ENCODE measurements at places on chromosomes 2 and 18.
A peak's percentile ranks its signal among the peaks of the same experiment; 100 is the strongest.

- DNase-seq, result no peak
Measured at GRCh38 chr2:203992509-203992908, 55.9 kb downstream of the ICOS start.

GRCh38 chr2:211455216-211455841, 898.9 kb downstream of the CPS1 start:
- peak; percentile 44 for DNase-seq

- DNase-seq, result no peak
Measured at GRCh38 chr2:152686321-152686720, 30.9 kb downstream of the PRPF40A start.

- DNase-seq, result no peak
Measured at GRCh38 chr2:229818230-229818629, 103.6 kb downstream of the TRIP12 start.

GRCh38 chr2:30678410-30679137, 128.7 kb downstream of the CAPN13 start:
- DNase-seq, result no peak

DNA sequence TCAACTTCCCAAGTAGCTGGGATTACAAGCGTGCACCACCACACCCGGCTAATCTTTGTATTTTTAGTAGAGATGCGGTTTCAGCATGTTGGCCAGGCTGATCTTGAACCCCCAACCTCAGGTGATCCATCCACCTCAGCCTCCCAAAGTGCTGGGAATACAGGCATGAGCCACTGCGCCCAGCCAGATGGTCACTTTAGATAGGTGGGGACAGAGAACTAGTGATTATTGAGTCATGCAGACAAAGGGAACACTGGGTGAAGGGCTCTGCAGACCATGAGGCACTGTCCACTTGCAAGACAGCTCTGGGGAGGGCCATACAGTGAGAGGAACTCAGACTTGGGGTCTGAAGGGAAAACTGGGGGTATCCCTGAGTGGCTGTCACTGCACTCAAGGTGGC, 58.4 kb upstream of the POMC start:
- DNase-seq, result no peak

DNA sequence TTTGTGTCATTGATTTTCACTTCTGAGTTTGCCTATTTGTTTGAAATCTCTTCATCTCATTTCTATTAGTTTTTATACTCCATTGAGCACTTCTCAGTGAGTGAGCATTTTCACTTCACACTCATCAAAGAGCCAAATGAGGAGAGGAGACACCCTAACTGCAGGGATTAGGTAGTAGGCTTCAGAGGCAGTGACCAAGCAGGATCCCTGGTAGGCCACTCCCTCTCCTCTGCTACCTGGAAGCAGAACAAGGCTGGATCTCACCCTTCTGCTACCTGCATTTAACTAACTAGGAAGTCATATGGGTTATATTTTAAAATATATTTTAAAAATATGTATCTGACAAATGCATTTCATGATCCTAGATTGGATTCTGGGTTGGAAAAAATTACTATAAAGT, 52.7 kb downstream of the SEMA4F start:
- DNase-seq, result no peak

- DNase-seq, result no peak
Measured at GRCh38 chr2:157857881-157858280, 18.2 kb downstream of the ACVR1 start.

- no peak for DNase-seq
Measured at GRCh38 chr18:56574861-56575260, 63.5 kb downstream of the TXNL1 start.

GRCh38 chr2:72982781-72983499, 65.6 kb downstream of the EMX1 start:
- DNase-seq, result no peak

DNA sequence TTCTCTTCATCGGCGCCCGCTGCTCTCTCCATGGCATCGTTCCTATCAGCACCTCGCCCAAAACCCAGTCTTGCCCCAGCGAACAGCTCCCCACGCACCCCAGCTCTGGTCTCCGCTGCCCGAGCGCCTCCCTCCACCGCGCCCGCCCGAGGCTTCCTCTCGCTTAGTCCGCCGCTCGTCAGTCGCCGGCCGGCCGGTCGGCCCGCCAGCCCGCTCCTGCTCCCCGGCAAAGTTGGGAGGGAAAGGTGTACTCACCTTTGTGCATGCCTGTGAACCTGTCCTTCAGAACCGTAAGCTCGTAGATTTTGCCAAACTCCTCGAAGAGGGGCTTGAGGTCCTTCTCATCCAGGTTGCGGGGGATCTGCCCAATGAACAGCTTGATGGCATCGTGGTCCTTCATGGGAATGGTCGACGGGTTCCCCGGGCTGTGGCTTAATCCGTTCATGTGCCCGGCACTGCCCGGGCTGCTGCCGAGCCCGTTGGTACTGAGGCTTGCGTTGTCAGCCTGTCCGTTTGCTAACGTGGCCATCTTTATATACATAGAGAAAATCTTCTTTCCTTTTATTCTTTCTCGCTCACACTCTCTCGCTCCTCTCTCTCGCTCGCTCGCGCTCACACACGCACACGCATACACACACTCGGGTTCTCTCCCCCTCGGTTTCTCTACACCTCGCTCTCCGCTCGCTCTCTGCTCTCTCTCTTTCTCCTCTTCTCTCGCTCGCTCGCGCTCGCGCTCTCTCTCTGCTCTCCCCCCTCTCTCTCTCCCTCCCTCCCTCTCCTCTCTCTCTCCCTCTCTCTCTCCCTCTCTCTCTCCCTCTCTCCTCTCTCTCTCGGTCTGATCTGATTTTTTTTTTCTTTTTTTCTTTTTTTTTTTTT, at the start of gene CELF4:
CELF4 (minus strand) TSS at position 698 of the 876 bp plus-strand sequence.
- DNase-seq, result peak; percentile 3

DNA sequence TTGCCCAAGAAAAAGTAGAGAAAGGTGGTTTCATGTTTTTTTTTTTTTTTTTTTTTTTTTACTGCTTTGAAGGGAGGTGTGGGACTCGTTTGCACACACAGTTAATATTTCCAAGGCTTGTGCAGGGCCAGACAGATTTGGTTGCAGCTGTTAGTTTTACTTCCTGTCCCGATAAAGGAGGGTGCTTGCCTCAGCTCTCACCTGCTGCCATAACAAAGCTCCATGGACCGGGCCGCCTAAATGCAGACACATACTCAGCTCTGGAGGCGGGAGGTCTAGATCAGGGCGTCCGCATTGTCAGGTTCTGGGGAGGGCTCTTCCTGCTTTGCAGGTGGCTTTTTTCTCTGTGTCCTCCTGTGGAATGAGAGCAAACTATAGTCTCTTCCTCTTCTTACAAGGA, 69.9 kb downstream of the ODC1 start:
- DNase-seq, result no peak

DNA sequence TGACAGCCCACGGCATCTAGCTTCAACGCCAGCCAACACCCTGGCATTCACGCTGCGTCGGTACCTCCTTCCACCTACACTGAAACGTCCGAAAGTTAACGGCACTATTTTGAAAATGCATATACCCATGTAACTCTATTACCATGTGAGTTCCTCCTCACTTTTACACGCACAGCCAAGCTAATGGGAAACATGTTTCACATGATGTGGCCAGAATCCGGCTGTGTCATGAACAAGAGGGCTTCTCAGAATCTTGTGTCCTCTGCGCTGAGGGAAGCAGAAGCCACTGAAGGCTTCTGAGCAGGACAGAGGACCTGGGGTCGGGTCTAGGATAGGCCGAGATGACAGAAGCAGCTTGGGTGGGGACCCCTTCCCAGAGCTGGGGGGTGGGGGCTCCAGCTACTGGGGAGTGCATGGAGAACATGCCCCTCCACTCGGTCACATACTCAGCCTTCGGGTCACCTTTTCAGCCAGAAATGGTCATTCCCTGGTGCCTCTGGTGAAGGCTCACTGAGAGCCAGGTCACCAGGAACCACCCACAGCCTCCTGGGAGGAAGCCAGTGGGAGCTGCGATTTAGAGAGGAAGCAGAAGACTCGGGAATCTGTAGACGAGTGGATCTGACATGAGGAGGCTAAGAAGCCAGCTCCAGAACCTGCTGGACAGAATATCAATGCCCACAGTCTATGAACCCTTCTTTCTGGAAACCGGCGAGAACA, 41.5 kb downstream of the HDAC4 start:
- DNase-seq, result no peak

- DNase-seq, result no peak
Measured at GRCh38 chr2:118279005-118279404, 190.7 kb downstream of the INSIG2 start.

- DNase-seq, result no peak
Measured at GRCh38 chr2:189854187-189854586, 69.9 kb downstream of the PMS1 start.

DNA sequence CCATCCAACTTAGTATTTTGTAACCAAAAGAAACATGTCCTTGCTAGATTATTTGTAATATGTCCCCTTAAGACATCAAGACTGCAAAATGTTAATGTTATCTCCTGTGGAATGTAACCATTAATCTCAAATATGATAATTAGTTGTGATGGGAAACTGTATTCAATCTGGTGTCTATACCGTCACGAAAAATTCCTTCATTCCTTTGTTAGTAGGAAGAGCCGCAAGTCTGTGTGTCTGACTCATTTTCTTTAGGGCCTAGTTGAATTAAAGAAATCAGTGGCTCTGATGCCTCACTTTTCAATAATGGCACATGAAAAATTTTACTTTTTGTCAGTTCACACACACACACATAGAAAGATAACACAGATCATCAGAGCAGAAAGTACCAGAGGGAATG, 127.1 kb upstream of the CHAC2 start:
- no peak for DNase-seq

GRCh38 chr2:64410671-64411070, 43.3 kb upstream of the LGALSL start:
- no peak for DNase-seq

- no peak for DNase-seq
Measured at GRCh38 chr18:78247615-78248289, 731.9 kb upstream of the SALL3 start.

DNA sequence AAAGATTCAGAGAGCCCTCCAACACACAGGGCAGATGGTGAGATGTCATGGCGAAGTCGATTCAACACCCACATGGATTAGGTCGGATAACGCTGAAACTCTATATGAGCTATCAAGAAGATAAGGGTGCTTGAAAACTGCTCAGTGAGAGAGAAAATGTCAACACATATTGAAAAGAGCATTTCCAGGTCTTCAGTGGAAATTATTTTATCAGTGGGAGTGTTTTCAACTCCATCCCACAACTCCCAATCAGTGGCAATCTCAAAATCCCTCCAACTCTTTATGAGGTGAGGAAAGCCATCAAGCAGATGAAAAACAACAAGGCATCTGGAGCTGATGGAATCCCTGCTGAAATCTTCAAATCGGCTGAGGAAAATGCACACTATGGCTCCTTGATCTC, 104.5 kb upstream of the KLHL14 start:
- no peak for DNase-seq

GRCh38 chr2:166944909-166945308, 56.6 kb downstream of the XIRP2 start:
- DNase-seq, result no peak

- peak; percentile 89 for DNase-seq
Measured at GRCh38 chr2:20578895-20579825, 71.7 kb downstream of the HS1BP3 start.

- DNase-seq, result no peak
Measured at GRCh38 chr2:158539176-158540005, 82.6 kb downstream of the PKP4 start.

DNA sequence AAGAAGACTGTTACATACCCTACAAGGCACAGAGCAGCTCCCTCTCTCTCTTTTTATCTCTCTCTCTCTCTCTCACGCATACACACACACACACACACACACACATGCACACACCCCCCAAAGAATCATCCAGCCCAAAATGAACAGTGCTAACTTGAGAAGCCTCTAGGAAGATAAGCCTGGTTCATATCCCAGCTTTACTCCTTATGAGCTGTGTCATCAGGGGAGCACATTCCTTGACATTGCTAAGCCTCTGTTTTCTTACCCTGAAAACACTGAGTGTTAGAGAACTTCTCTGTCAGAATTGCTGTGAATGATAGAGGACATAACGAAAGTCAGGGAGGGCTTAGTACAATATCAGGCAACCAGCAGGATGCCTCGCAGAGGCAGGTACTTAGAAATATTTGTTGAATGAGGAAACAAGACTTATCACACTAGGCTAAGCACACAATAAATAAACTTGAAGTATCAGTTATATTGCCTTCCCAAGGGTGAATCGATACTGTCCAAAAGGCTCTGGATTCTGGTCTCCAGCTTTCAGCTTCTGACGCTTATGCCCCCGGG, 725.6 kb upstream of the ID2 start:
- no peak for DNase-seq

GRCh38 chr2:241857041-241857541, 1.6 kb downstream of the PDCD1 start:
- no peak for DNase-seq

GRCh38 chr2:85737481-85737880, 16.3 kb upstream of the ATOH8 start:
- peak; percentile 58 for DNase-seq

DNA sequence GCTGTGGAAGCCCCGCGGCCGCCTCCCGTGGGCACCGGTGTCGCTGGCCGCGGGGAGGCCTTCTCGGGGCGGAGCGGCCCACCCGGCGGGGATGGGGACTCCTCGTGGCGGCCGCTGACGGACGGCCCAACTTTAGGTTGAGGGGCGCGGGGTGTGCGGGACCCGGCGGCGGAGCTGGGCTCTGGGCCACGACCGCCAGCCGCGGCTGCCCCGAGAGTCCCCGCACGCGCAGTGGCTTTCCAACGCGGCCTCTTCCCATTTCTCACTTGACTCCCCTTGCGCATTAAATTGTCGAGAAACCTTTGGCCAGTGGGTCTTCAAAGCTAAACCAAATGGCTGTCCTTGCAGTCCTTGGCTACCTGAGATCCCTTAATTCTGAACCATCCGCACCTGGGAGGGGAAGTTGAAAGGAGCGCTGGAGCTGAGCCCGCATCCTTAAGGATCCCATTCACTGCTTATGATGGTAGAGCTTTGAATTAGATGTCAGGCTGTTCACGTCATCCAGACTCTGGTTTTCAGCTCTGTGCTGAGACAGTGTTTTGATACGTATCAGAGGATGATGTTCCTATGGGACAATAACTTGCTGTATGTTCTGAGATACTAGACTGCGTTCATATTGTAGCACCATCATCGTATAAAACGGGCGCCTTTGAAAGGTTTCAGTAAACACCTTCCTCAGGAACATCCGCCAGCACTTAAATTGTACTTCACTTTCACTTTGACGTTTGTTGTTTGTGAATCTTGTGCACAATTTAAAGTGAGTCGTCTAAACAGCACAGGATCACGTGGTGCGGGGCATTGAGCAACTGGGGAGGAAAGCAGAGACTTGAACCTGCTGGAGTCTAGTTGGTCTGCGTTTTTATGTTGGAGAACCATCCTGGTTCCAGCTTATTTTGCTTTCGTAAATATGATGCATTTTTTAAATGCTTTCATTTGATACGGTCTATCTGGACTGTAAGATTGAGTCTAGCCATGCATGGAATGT, 874 bp downstream of the CLIP4 start:
- DNase-seq, result peak; percentile 82

DNA sequence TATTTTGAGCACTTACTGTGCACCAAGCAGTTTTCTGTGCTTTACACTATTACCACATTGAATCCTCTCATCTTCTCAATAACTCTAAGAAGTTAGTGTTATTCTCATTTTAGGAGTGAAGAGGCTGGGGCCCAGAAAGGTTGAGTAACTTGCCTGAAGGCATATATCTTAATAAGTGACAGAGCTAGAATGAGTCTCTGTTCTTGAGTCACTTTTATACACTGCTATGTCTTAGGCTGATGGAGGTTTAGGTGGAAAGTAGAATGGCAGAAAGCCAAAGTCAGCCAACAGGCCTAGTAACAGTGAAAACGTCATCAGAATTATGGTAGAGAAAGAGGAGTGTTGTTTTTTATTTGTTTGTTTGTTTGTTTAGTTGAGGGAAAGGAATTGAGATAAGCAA, 27.9 kb upstream of the RPE start:
- DNase-seq, result no peak
